ENCODE measurements at places on chromosomes 12 and 14.

DNA sequence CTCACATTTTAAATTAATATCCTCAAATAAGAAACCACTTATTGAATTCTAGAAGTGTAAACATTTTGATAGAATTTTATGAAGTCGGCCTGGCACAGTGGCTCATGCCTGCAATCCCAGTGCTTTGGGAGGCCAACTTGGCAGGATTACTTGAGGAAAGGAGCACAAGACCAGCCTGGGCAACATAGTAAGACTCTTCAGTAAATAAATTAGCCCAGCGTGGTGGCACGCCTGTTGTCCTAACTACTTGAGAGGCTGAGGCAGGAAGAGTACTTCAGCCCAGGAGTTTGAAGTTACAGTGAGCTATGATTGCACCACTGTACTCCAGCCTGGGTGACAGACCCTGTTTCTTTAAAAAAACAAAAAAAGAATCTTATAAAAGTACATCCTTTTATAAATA lies 8.9 kb upstream of the ZNF410 start:
- DNase-seq: no peak

- no peak for DNase-seq
These were observed 181.2 kb downstream of the TMTC2 start for GRCh38 chr12:82867762-82868500.

GRCh38 chr14:34498684-34499412 lies 36.8 kb upstream of the SPTSSA start:
- DNase-seq: no peak

GRCh38 chr14:75096959-75097358 lies 27.5 kb downstream of the ZC2HC1C start:
- DNase-seq: no peak

DNA sequence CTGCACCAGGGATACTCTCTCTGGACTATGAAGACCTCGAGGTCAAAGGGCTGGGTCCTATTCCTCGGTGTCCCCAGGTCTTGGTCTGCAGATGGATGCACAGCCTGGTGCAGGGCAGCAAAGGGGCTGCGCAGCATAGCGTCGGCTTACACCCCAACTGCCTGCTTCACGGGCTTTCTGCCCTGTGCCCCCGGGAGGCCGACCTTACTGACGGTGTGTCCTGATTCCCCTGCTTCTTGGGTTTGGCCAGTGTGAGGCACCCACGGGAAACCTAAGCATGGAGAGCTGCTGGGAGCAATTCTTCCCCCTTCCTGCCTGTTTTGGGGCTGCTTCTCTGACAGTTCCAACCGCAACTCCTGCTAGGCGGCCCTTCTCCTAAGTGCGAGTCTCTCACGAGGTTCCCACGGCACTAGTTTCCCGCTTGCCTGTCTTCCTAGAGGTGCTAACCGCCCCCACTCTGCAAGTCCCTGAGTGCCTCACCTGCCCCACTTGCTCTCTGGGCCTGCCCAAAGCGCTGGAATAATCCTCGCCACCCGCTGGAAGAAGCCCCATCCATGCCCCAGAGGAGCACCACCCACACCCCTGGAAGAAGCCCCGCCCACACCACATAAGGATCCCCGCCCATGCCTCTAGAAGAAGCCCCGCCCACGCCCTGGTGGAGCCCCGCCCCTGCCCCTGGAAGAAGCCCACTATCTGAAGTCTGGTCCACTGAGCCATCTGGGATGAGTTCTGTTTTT lies 54.0 kb downstream of the PRIMA1 start:
- DNase-seq: peak; percentile 51

- no peak for DNase-seq
These were observed 40.1 kb upstream of the AMN start for GRCh38 chr14:102882226-102882906.

DNA sequence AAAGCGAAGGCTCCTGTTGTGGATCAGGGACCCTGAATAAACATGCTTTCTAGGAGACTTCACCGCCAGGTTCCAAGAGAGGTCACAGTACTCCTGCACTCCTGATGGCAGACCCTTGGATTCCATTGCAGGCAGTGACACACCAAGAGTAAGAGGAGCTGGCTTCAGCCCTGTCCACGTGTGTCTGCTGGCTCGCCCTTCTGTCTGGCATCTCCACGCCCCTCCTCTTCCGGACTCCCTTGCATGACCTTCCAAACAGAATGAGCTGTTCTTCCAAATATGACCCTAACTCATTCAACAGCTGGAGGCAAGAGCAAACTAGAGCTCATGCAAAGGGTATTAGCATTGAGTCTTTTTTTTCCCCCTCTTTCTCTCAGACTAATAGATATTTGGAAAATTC lies 233.0 kb upstream of the PLEKHG7 start:
- no peak for DNase-seq
